ENCODE measurements at places on chromosomes 16 and 17. TPM values are rescaled to one million over a fixed set of nuclear protein-coding genes. Genes with fewer than 3 reads are reported as not detected.

SLC52A1 gene
- total RNA-seq = 0.28 TPM

CDC6 gene
- total RNA-seq = 37.8 TPM

ENPP7 gene
- not detected for total RNA-seq

AFMID gene
- 43.6 TPM for total RNA-seq

NT5M gene
- 9.6 TPM for total RNA-seq

SHBG gene
- 1.0 TPM for total RNA-seq

RNF227 gene
- 3.1 TPM for total RNA-seq

TERB1 gene
- not detected for total RNA-seq

SPNS3 gene
- total RNA-seq = 15.9 TPM

RHBDL1 gene
- total RNA-seq = 18.1 TPM

OSGIN1 gene
- total RNA-seq = 41.3 TPM

TAOK1 gene
- total RNA-seq = 51.1 TPM

ZNF19 gene
- 6.8 TPM for total RNA-seq

KLHL11 gene
- 14.5 TPM for total RNA-seq

RASL10B gene
- total RNA-seq = 0.11 TPM

KRT222 gene
- not detected for total RNA-seq

RPL13 gene
- 3,124 TPM for total RNA-seq

FOXJ1 gene
- total RNA-seq = 12.5 TPM

GNGT2 gene
- 7.4 TPM for total RNA-seq

MFSD6L gene
- not detected for total RNA-seq

CLEC19A gene
- total RNA-seq = 0.41 TPM

ARHGAP23 gene
- total RNA-seq = 129 TPM

GPR139 gene
- total RNA-seq = not detected

C16orf78 gene
- not detected for total RNA-seq

OR4D1 gene
- not detected for total RNA-seq

SULT1A2 gene
- total RNA-seq = 21.8 TPM

SOX9 gene
- total RNA-seq = 21.7 TPM

CNTD1 gene
- total RNA-seq = not detected

SULT1A4 gene
- total RNA-seq = 16.7 TPM

CA4 gene
- not detected for total RNA-seq

KRT16 gene
- total RNA-seq = 41.7 TPM

ZDHHC1 gene
- total RNA-seq = 12.8 TPM

SPDYE4 gene
- not detected for total RNA-seq

HBM gene
- total RNA-seq = not detected

TNFRSF17 gene
- not detected for total RNA-seq

ALOX12B gene
- not detected for total RNA-seq

TMC5 gene
- 22.1 TPM for total RNA-seq

APOH gene
- total RNA-seq = not detected

DNAH2 gene
- total RNA-seq = 10.6 TPM

BCAR1 gene
- total RNA-seq = 53.9 TPM

OTOP2 gene
- not detected for total RNA-seq

ICAM2 gene
- total RNA-seq = 9.2 TPM

DHRS7C gene
- total RNA-seq = not detected

ATF7IP2 gene
- total RNA-seq = not detected

OTOA gene
- not detected for total RNA-seq

SYNGR3 gene
- total RNA-seq = 4.5 TPM

All from PC-9 (cell line).